Hematopoietic multipotent progenitor cell treated with erythropoietin and hydrocortisone succinate and interleukin-3 and kit ligand, for 8 days (in vitro differentiated cells): ENCODE measurements at places on chromosomes 13 and 19.
A peak's percentile ranks its signal among the peaks of the same experiment; 100 is the strongest.

DNA sequence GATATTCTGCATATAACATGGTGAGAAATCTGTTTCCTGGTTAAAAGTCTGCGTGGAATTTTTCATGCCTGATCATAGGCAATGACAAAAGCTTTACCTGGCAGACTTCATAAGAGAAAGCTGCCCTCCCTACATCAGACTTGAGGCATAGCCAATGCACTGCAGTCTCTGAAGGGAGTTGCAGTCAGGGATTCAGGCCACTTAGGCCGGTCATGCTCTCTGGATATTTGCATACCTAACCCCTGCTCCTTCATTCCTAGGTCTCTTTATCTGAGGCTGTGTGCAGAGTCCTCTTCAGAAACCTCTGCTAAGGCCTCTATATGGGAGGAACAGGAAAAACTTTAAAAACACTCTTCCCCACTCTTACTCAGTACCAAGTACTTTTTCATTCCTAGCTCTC, 287.4 kb downstream of the PCDH17 start:
- no peak for DNase-seq

DNA sequence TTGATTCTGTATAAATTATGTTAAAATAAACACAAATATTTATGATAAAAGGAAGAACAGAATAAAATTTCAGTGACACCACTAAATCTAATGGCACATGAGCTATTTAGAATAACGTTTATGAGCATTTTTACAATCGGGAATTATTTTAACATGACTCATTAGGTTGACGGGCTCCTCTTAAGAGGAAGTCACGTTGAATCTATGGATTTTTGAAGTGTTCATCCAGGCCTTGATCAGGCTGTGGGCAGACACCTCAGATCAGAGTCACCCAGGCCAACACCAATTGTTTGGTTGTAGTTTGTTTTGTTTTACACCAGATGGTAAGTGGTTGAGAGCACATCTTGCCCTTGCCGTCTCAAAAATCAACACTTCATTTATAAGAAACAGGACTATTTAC, 257.8 kb downstream of the FOXO1 start:
- DNase-seq: no peak

DNA sequence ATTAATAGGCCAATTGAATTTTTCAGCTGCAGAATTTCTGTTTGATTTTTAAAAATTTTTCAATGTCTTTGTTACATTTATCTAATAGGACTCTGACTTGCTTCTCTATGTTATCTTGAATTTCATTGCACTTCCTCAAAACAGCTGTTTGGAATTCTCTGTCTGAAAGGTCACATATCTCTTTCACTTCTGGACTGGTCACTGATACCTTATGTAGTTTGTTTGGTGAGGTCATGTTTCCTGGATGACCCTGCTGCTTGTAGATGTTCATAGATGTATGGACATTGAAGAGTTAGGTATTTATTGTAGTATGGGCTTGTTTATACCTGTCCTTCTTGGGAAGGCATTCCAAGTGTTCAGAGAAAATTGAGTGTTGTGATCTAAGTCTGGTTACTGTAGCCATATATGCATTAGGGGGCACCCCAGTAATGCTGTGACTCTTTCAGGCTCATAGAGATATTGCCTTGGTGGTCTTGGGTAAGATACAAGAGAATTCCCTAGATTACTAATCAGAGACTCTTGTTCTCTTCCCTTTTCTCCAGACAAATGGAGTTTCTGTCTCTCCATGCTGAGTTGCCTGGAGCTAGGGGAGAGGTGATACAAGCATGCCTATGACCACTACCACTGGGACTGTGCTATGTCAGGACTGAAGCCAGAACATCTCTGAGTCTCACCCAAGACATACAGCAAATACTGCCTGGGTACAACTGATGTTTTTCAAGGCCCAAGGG, 27.8 kb downstream of the RFC3 start:
- no peak for DNase-seq

GRCh38 chr19:14575428-14575980, 3.6 kb upstream of the NDUFB7 start:
- DNase-seq: no peak

DNA sequence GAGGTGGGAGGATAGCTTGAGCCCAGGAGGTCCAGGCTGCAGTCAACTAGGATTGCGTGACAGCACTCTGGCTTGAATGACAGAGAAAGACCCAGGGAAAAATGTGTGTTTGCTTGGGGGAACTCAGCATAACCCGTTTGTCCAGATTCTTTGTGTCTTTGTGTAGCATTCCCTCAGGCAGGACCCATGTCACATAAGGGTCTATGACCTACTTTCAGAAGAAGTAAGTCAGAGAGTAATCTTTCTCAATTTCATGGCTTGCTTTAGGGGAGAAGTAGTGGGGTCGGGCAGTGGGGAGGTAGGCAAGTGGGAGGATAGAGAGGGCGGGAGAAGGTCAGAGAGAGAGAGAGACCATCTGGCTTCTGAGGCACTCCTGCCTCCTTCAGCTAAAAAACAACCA, 11.9 kb upstream of the PSPC1 start:
- no peak for DNase-seq

DNA sequence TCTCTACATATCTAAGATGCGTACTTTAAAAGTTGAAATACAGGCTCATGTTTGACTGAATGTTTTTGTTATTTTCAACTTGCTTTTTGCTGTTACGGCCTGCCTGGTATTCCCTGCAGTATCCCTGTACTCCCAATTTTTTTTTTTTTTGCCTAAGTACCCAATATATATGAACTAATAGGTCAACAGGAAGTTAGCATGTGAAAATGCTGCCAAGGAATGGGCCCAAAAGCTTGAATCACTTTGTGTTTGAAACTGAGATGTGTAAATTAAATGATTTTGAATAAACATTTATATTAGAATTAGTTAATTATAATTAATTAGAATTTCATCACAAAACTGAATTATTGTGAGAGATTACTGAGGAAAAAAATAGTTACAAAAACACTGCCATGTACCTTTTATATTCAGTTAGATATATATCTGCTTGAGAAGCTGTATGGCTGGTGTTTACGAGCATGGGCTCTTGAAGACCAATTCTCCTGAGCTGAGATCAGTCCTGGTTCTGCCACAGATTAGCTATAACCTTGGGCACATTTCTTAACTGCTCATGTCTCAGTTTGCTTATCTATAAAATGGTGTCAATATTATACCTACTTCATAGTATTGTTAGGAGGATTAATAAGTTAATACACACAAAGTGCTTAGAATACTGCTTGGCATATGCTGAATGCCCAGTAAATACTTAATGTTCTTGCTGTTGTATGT, 16.0 kb downstream of the TDRD3 start:
- DNase-seq: no peak

- DNase-seq: no peak
Measured at GRCh38 chr19:4877753-4878490, 10.5 kb upstream of the PLIN3 start.

DNA sequence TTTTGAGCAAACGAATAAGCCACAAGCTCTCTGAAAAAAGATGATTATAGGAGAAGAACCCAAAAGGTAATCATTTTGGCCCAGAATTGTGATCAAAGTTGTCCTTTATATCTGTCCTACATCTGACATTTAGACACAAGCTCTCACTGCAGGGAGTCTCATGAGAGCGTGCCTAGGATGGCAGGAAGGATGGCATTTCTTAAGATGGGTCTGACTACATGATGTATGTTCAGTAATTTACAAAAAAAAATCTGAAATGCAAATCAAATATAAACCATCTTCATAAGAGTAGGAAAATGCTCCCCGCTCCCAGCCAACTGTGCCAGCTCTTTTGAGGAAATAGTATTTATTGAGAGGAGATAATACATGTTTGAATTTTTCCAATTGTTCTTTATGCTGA, 81.0 kb upstream of the MBNL2 start:
- no peak for DNase-seq

GRCh38 chr19:19211499-19212420, at the start of gene NCAN:
Gene NCAN, plus strand, starts transcription at chr19:19211958. Its CDS starts 4,996 bp downstream, at chr19:19216954.
- no peak for DNase-seq

DNA sequence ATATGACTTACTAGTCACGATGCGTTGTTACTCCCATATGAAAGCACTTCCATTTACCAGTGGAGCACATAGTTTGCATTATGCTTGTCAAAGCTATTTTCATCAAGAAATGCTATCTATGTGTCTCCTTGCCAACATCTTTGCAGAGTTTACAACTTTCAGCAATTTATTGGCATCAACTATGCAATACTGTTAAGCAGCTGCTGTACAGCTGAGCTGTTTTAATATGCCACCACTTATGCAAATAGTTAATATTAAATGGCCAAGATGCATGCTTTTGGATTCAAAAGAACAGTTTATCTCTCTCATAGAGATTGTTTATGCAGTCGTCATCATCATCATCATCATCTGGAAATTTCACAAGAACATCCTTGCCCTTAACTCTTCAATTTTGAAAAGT, 67.9 kb upstream of the KLF5 start:
- DNase-seq: no peak

- DNase-seq: no peak
Measured at GRCh38 chr19:32537580-32537979, 43.4 kb upstream of the PDCD5 start.

GRCh38 chr19:10514211-10515145, 2.8 kb downstream of the S1PR5 start:
- no peak for DNase-seq

- no peak for DNase-seq
Measured at GRCh38 chr19:33286899-33287298, 15.4 kb downstream of the CEBPA start.

DNA sequence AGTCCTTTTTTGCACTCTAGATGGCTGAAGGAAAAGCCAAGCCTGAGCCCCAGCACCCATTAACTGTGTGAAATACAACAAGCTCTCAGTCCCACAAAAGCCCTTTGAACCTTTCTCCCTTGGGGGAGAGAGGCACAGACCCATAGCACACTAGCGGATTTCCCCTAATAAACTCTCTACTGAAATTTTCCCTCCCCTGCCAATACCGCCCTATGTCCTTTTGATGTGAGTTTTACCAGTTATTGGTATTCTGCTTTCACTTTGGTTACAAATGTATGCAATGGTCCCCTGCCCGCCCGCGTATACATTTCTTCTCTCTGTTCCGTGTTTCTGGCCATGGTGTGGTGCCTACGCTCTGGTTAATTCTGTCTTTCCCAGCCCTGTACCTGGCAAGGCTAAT, 54.0 kb upstream of the MYO16 start:
- no peak for DNase-seq

GRCh38 chr19:9431475-9431874, 3.9 kb downstream of the ZNF266 start:
- peak; percentile 53 for DNase-seq

DNA sequence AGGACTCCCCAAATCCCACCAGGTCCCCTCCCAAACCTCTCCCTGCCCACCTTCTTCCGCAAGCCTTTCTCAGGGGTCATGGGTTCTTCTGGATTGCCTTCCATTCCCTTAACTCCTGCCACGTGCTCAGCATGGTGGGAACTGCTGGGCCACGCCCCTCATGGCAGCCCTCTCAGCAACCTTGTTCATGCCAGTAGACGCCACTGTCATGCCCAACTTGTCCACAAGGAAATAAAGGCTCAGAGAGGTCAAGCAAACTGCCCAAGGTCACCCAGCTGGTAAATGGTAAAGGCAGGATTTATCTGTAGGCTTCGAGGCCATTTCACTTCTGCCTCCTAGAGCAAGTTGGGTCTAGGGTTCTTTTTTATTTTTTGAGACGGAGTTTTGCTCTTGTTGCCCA, 10.9 kb downstream of the PRAM1 start:
- DNase-seq: no peak

GRCh38 chr19:48543121-48543710, 8.8 kb upstream of the SULT2B1 start:
- no peak for DNase-seq

GRCh38 chr13:26538363-26539317, 18.8 kb upstream of the WASF3 start:
- no peak for DNase-seq

DNA sequence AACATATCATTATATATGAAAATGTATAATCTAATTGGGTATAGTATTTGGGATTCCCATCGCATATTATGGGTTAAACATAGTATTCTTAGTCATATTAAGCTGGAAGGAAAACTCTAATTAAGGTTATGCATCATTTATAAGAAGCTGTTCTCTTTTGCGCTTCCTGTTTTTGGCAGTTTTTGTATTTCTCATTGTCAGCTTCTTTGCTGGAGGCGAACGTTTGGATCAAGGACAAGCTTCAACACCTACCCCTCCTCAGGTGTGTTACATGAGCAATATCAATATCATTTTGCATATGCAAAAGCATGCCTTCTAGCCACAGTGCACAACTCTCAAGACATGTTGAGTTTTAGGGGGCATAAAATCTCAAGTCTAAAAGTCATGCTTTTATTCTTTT, 439.8 kb downstream of the TDRD3 start:
- DNase-seq: no peak

- no peak for DNase-seq
Measured at GRCh38 chr13:109271061-109271460, 515.3 kb downstream of the IRS2 start.

- no peak for DNase-seq
Measured at GRCh38 chr13:96238861-96239260, 149.0 kb downstream of the HS6ST3 start.
